Stimulated activated CD4-positive, alpha-beta T cell treated with anti-CD3 and anti-CD28 coated beads, Interleukin-12 subunit alpha, Interleukin-12 subunit beta, amount 100 ng/mL, for 48 hours (primary cell): ENCODE measurements at places on chromosomes 13 and 19.
A peak's percentile ranks its signal among the peaks of the same experiment; 100 is the strongest.

- DNase-seq: no peak
Measured at GRCh38 chr19:50221087-50221486, 17.7 kb downstream of the MYH14 start.

GRCh38 chr19:2747349-2747748 lies 7.5 kb upstream of the SLC39A3 start:
- DNase-seq: no peak

DNA sequence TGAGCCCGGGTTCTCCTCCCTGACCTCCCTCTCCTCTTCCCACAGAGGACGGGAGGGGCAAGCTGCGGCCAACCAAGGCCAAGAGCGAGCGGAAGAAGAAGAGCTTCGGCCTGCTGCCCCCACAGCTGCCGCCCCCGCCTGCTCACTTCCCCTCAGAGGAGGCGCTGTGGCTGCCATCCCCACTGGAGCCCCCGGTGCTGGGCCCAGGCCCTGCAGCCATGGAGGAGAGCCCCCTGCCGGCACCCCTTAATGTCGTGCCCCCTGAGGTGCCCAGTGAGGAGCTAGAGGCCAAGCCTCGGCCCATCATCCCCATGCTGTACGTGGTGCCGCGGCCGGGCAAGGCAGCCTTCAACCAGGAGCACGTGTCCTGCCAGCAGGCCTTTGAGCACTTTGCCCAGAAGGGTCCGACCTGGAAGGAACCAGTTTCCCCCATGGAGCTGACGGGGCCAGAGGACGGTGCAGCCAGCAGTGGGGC lies 162.2 kb downstream of the KDM4B start:
- no peak for DNase-seq

DNA sequence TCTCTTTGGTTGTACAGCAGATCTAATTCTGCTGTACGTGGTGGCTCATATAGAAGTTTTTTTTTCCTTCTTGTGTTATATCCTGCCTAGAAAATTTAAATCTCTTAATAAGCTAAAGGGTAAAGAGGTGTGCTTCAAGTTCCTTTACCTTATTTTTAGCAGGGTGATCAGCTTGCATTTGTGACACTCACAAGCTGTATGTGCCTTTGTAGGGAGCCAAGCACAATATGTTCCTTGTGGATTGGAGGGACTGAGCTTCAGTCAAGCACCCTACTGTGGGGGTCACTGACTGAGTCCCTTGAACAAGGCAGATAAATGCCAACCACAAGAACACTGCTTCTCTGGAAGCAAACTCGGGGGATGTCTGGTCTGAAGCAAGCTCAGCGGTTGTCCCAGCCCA lies 12.6 kb upstream of the ERICH6B start:
- no peak for DNase-seq

- no peak for DNase-seq
Measured at GRCh38 chr13:85170372-85170771, 628.8 kb downstream of the SLITRK6 start.

DNA sequence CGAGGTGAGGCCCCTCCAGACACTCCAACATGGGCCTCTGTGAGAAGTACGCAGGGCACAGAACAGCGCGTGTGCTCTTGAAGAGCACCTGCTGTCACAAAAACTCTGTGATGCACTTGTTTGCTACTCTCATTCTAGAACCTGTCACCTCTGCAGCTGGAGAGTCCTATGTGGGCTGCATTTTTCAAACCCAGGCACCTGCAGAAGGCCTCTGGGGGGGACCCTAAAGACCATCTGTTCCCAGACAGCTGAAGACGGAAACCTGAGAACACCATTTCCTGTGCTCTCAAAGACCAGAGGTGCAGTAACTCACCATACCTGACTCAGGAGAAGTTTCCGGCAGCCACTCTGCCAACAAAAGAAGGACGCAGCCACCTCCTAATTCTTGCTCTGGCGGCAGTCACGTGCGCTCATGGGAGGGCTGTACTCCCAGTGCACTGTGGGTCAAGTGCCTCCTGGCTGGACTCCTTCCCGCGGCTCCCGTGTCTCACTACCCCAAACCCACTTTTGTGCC lies 28.1 kb downstream of the RANBP3 start:
- peak; percentile 24 for DNase-seq

- no peak for DNase-seq
Measured at GRCh38 chr13:51801631-51802099, 2.3 kb downstream of the DHRS12 start.

GRCh38 chr19:28293685-28294084 lies 919.3 kb downstream of the UQCRFS1 start:
- DNase-seq: no peak

- peak; percentile 96 for DNase-seq
Measured at GRCh38 chr19:51473009-51473707, 5.2 kb upstream of the CEACAM18 start.

GRCh38 chr13:108200781-108201398 lies 14.4 kb downstream of the LIG4 start:
- DNase-seq: no peak

- no peak for DNase-seq
Measured at GRCh38 chr13:55820817-55821216, 1319.9 kb upstream of the PRR20A start.

DNA sequence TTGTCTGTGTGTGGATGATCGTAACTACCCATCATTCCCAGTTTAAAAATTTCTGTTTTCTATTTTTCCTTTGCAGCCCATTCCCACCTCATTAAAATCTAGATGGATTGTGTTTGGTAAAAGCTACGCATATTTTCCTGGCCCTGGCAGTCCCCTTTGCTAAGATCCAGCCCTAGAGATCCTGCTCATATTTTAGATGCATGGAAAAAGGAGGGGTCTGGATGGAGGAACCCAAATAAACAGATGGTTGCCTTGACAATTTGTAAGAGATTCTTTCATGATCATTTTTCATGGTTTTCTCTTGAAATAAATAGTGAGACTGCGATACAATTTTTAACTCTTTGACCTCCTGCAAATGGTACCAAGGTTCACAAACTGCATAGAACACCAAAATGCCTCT lies 174.4 kb downstream of the SLC7A1 start:
- no peak for DNase-seq

- no peak for DNase-seq
Measured at GRCh38 chr13:110396913-110397381, 89.9 kb downstream of the COL4A2 start.

DNA sequence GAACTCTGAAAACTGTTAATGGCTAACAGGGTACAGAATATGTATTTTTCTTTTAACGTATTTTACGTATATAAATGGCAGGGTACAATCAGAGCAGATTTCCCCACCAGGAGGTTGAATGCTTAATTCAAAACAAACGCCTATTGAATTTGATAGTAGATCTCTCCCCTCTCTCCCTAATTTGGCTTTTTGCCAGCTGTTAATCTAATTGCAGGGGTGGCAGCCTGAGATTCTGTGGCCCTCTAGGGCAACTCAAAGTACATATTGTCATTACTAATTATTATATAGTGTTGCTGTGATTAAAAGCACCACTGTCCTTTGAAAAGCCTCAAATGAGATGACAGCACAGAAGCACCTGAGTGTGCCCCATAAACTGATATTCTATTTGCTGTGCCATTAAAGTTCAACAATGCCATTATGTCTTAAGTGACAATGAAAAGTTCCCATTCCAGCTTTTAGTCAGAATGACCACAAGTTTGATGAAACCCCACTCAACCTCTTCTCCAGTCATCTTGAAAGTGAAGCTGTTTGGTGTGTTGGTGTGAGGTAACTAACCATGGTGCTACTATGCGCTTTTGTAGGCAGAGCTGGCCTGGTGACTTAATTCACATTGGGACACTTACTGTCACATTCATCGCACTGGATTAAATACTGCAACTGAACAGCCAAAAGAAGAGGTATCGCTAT lies 351.4 kb downstream of the KCNRG start:
- DNase-seq: no peak

DNA sequence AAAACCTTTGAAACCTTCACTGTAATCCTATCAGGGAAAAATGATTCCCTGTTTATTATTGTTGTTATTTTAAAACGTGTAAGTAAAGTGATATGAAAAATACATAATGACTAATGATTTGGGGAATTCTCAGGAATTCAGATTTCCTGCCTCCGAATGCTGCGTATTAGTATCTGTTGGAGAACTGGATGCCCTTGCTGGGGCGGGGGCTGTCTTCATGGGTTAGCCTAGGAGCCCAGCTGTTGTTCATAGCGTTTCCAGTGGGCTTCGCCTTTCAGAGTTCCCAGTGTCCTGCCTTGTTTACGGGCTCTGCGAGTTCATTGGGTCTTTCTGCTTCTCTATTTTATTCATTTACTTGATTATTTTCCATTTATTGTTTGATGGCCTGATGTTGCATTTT lies 18.4 kb downstream of the NAXD start:
- no peak for DNase-seq

DNA sequence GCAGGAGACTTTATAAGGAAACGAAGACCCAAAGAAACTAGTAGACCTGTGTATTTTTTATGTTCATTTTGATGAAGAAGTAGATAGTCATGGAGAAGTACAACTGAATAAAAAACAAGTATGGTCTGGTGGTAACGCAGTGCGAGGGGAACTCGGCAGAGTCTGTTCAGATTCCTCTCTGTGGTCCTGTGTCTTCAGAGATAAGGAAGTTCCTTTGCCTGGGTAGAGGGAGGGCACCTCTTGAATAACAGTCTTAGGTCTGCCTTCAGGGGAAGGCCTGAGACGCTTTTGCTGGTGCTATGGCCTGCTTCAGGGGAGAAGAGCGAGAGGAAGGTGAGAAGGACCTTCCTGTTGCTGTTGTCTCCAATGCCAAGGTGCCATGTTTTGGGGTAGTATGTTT lies 25.9 kb upstream of the SLC46A3 start:
- no peak for DNase-seq

DNA sequence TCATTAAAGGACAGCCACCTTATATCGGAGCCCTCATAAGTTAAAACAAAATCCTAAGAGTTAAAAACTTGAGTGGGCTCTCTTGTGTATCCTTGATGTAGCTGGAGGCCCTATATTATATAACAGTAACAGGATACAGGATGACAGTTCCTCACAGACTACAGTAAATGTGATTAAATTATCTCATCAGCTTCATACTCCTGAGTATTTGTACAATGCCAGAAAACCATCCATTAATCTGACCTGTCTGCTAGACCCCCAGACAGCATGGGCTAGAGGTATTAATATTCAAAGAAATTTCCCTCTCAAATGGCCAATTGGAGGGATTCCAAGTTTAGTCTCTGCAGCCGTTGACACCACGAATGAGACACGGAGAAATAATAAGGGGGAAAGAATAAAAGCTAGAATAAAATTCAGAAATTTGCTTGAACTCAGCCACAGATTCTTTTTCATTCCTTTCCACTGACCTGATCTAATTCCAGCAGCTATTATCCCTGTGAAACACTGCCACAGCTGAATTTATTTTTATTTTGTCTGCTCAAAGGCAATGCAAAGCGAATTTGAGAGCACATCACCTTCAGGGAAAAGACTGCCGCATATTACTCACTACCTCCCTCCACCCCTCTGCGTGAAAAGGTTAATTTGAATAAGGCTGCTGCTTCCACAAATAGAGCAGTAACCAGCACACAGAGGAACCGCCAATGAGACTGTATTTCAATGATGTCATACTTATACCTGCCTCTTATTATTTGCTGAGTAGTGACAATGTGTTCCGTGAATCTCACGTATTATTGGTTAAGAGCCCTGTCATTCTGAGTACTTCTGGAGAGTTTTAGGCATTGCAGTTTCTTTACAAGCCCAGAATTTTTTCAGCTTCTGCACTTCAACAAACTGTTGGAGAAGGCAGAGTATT lies 155.9 kb upstream of the KLF12 start:
- DNase-seq: no peak

DNA sequence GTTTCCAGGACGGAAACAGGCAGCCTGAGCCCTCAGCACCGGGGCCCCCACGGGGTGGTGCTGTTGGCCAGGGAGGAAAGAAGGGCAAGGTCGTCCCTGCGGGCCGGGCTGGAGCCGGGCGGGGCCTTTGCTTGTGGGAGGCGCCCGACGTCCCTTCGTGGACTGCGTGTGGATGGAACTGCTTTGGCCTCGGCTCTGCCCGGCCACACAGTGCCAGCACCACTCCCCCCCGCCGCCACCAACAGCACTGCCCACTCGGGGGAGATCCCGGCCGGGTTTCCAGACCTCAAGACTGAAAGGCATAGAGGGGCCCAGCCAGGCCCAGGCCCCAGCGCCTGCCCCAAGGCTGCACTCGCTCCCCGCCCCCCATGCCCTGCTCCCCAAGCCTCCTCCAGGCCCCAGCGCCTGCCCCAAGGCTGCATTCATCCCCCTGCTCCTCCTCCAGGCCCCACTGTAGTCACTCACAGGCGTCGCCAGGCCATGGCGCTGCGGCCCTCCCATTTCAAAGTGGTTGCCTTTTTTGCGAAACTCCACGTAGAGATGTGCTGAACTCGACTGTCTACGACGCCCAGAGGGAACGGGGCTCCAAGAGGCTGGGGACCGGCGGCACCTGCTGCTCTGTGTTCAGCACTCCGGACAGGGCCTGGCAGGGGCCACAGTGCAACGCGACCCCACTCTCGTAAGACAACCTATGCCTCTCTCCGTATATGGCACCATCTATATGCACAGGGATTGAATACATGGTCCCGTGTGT lies 22.5 kb downstream of the C13orf46 start:
- DNase-seq: peak; percentile 50

DNA sequence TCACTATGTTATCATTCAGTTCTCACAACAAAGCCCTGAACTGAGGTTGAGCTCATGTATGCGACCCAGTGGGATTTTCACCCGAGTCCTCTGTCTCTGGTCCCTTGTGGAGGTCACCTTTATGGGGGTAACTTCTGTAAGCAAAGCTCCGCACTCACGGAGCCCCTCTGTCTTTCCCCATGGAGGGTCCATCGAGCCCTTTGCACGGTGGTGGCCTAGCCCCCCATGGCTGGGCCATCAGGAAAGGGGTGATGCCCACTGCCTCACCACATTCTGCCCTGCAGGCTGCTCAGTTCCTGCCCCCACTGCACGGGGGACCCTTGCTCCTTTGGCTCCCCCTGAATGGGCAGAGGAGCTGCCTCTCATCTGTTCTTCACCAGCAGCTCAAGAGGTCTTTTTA lies 39.6 kb downstream of the CHST8 start:
- no peak for DNase-seq

GRCh38 chr19:55614711-55615542 lies 9.4 kb downstream of the ZNF784 start:
- DNase-seq: no peak

GRCh38 chr19:37902668-37903067 lies 3.7 kb downstream of the WDR87 start:
- DNase-seq: peak; percentile 67

- no peak for DNase-seq
Measured at GRCh38 chr13:98942997-98943396, 34.9 kb downstream of the DOCK9 start.

DNA sequence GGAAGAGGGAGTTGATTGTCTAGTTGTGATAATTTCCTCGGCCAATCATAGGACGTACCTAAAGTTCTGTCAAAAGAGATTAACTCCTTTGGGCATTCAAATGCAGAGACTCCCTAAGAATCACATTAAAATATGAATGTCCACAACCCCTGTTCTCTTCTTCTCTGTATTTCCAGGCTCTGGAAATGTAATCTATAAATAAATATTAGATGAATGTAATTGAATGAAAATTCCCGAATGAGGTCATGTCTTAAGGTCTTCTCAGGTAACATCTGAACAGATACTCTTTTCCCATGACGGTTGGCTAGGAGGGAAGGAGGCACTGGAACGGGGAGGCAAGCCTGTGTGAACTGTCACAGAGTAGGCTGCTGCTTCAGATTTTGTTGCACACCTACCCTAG lies 145.2 kb downstream of the OXGR1 start:
- no peak for DNase-seq

- no peak for DNase-seq
Measured at GRCh38 chr13:57552437-57552836, 79.1 kb upstream of the PCDH17 start.

GRCh38 chr13:73138638-73139491 lies 80.1 kb downstream of the KLF5 start:
- DNase-seq: no peak
